ENCODE measurements at places on chromosomes 16 and 17. TPM values are rescaled to one million over a fixed set of nuclear protein-coding genes. Genes with fewer than 3 reads are reported as not detected.

Gene EPN3
- total RNA-seq = not detected

Gene PDIA2
- total RNA-seq = not detected

Gene WFIKKN1
- total RNA-seq = 0.31 TPM

Gene NCBP3
- 24.1 TPM for total RNA-seq

Gene PLCD3
- 1.9 TPM for total RNA-seq

Gene PSMC3IP
- 1.4 TPM for total RNA-seq

Gene ACLY
- total RNA-seq = 23.8 TPM

Gene RPH3AL
- total RNA-seq = 1.5 TPM

Gene GSPT1
- total RNA-seq = 117 TPM

Gene FBXW10B
- total RNA-seq = 0.21 TPM

Gene KRT24
- total RNA-seq = not detected

Gene TEDC2
- not detected for total RNA-seq

Gene SLC47A2
- total RNA-seq = not detected

Gene SLC4A1
- 0.42 TPM for total RNA-seq

Gene KRT12
- not detected for total RNA-seq

Gene SLFN13
- 15.1 TPM for total RNA-seq

Gene MMP28
- 8.1 TPM for total RNA-seq

Gene ST6GALNAC1
- 4.0 TPM for total RNA-seq

Gene CES3
- 0.63 TPM for total RNA-seq

Measured in mononuclear cell (primary cell).